ENCODE measurements at places on chromosomes 2 and 18. TPM values are rescaled to one million over a fixed set of nuclear protein-coding genes. Genes with fewer than 3 reads are reported as not detected.

The COBLL1 gene
- 8.9 TPM for total RNA-seq

The SULT1C4 gene
- not detected for total RNA-seq

The GPR39 gene
- 21.2 TPM for total RNA-seq

The IL1A gene
- 48.6 TPM for total RNA-seq

The TM4SF20 gene
- total RNA-seq, result not detected

The DDX1 gene
- 75.3 TPM for total RNA-seq

The PMAIP1 gene
- 53.3 TPM for total RNA-seq

The RFX8 gene
- 3.1 TPM for total RNA-seq

The SIGLEC15 gene
- 1.1 TPM for total RNA-seq

The EFR3B gene
- total RNA-seq, result 0.57 TPM

The SEPTIN10 gene
- total RNA-seq, result 93.4 TPM

The CDH20 gene
- total RNA-seq, result not detected

The VSNL1 gene
- total RNA-seq, result 0.22 TPM

The GREB1 gene
- 0.29 TPM for total RNA-seq

The SERPINB11 gene
- total RNA-seq, result not detected

The HOXD13 gene
- total RNA-seq, result not detected

The REG1B gene
- total RNA-seq, result not detected

The ABI2 gene
- 33.3 TPM for total RNA-seq

The ARHGAP28 gene
- total RNA-seq, result 0.44 TPM

The TMEM163 gene
- not detected for total RNA-seq

The DSG1 gene
- not detected for total RNA-seq

The CPO gene
- total RNA-seq, result not detected

The NLRC4 gene
- not detected for total RNA-seq

The TTC21B gene
- total RNA-seq, result 17.8 TPM

The MC5R gene
- total RNA-seq, result not detected

Measured in placental pericyte (primary cell).